ENCODE measurements at places on chromosomes 7 and 10. TPM values are rescaled to one million over a fixed set of nuclear protein-coding genes. Genes with fewer than 3 reads are reported as not detected.

GRCh38 chr7:155463114-155463811, 5.3 kb downstream of the EN2 start:
- ATAC-seq, result no peak

DNA sequence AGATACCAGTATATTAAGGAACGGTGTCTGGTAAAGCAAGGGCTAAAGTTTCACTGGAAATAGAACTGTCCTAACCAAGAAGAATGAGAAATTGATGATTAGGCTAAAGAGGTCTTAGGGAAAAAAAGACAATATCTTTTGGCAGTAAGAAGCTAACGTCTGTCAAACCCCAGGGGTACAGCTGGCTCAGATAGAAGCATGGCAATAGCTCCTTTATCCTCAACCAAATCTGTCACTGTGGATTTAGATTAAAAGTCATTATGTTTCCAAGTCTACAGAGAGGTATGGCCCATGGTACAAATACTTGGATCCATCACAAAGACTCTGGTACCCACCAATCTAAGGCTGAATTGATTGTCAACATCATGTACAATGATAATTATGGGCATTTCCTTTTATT, 8.6 kb upstream of the SLC16A9 start:
- no peak for ATAC-seq

DNA sequence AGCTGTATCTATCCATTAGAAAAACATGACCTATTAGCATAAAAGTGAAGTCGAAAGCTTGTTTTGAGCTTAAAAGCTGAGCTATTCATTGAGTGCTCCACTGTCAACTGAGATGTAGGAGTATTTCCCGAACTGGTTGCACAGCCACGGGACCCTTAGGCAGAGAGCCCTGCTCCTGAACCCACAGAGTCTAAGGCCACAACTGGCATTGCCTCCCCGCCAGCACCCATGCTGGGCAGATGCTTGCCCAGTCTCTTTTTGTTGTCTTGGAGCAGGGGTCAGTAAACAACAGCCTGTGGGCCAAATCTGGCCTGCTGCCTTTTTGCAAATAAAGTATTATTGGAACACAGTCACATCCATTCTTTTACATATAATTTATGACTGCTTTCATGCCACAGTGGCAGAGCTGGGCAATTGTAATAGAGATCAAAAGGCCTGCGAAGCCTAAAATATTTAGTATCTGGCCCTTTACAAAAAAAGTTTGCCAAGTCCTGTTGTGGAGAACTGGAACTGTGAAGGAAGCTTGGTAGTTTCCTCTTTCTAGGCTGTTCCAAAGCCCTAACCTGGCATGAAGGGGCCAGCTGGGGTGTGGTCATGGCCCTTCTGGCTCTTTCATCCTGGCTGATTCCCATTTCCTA, 58.4 kb upstream of the WAPL start:
- ATAC-seq, result no peak

DNA sequence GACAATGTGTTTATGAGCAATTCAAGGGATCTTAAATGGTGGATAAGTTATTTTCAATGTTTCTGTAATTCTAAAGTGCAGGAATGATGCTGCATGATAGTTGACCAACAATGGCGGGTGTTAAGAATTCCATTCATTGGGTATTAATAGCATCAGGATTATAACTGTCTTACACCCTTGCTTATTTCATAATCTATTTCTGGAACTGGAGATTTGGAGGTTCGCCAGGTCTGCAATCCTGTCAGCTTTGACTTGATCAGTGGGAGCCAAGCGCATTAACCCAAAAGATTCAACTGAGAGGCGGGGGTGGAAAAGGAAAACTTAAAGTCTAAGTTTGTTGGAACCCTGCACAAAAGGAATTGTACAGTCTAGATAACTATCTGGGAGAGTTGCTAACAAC, 114.9 kb upstream of the ZEB1 start:
- no peak for ATAC-seq

DNA sequence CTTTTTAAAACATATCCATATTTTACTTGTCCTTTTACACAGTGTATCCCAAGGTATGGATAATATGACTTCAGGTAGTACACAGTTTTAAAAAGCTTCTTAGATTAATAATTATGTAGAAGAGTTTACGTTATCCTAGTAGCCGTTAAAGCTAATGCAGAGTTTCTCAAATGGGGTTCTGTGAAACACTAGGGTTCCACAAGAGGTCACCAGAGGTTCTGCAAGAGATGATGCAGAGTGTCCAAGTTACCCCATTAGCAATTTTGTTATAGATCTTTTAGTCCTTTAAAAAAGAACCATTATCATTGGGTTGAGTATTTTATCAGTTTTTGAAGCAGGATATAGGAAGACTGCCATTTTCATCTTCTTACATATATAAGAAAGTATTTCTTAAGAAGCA, 298.9 kb upstream of the HPS1 start:
- ATAC-seq, result no peak

DNA sequence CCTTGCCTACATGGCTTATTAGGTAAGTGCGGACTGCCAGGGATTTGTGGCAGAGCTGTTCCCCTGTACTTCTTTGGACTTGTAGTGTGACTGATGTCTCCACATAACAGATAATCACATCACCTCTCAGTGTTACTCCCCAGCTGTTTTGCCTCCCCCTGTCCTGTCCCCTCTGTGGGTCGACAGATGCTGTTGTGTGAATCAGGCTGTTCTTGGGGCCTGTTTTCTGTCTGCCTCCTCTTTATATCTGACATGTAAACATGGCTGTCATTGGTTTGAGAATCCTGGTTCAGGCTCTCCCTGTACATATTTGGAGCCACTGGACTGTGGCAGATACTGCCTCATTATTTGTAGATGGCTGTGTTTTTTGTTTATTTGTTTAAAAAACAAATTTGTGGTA, 22.7 kb downstream of the CCNY start:
- no peak for ATAC-seq

GRCh38 chr7:126856691-126857291, 395.9 kb downstream of the GRM8 start:
- no peak for ATAC-seq

- ATAC-seq, result no peak
These were observed 19.5 kb upstream of the PLPP4 start for GRCh38 chr10:120437541-120437940.

DNA sequence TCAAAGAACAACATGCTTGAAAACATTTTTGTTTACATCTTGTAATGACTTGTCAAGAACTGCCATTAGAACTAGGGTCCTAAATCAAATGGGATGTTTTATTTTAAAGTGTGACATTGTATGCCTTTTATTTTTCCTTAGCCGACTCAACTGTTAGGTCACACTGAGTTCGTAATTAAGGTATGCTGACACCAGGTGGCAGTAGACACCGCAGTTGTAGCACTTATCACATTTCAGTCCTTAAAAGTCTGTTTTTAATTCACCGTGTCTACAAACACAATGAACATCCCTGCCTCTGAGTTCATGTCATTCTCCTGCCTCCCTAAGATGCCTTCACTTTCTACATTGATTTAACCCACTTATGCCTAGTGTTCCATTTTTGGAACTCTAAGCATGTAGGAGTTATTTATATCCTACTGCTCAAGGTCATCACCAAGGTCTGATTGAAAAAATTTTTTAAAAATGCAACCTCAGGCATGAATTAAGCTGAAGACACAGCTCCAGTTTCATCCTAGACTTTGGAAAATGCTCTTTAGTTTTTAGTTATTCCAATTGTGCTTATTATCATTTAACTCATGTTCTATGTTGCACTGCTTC, 186.1 kb downstream of the BMPER start:
- ATAC-seq, result no peak

- ATAC-seq, result no peak
These were observed 65.5 kb upstream of the TRIM8 start for GRCh38 chr10:102578782-102579181.

DNA sequence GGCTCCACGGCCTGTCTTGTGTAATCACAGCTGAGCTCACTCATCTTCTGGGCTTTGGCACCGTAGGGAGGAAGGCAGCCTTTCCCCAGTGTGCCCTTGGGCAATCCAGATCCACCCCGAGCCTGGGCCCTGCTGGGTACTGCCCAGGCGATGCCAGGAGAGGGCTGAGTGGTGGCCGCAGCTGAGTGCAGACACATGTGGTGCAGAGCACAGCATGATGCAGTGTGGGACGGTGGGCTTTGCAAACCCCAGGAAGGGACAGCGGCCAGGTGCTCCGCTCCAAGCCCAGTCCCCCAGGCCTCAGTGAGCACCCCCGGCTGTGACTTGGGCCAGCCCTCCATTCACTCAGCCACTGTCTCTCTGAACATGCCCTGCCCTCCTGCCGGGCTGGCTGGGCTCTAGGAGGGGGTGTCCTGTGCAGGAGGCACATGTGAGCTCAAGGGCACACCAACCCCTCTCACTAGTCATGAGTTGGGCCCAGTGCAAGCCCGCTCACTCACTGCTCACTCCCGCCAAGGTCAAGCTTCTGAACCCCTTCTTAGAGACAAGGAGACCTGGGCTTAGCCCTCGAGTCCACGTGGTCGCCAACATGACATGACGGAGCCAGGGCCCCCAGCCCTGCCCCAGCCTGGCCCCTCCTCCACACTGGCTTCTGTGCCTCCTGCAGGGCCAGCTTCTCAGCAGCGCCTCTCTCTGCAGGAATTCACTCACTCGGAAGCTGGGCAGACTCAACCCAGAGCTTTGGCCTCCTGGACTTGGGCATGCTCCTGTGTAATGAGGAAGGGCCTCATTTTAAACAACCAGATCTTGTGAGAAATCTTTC, 77.5 kb upstream of the INSIG1 start:
- ATAC-seq, result no peak

DNA sequence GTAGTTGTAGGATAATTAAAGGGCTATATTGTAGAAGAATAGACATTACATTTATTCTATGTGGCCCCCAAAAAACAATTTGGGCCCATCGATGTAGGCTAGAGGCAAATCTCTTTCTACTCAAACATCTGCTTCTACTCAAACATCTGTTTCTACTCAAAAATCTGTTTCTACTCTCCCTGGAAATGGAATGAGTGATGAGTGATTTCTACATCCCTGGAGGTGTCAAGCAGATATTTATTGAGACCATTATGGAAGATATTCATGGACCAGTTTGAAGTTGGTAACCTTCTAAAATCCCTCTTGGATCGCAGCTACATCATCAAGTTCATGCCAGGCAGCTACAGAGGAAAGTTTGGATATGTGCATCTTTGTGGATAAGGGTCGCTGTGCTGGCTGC, 5.1 kb upstream of the PLPP4 start:
- no peak for ATAC-seq

DNA sequence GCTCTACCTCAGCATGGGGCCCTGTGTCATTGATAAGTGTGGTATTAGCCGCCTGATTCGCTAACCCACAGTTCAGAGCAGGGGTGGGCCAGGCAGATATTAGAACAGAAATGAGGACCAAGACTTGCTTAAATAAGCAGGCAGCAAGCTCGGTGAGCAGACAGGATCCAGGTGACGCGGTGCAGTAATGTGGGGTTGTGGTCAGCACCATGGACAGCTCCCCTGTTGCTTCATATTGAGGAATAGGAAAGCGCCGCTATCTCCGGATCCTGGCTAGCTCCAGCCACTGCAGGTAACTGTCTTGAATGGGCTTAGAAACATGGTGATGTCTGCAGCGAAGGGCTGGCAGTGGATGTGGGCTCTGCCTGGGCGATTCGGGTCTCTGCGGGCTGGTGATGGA, 51.3 kb upstream of the GPR26 start:
- no peak for ATAC-seq

GRCh38 chr10:43794181-43794815, 145.6 kb upstream of the ZNF32 start:
- ATAC-seq, result no peak

DNA sequence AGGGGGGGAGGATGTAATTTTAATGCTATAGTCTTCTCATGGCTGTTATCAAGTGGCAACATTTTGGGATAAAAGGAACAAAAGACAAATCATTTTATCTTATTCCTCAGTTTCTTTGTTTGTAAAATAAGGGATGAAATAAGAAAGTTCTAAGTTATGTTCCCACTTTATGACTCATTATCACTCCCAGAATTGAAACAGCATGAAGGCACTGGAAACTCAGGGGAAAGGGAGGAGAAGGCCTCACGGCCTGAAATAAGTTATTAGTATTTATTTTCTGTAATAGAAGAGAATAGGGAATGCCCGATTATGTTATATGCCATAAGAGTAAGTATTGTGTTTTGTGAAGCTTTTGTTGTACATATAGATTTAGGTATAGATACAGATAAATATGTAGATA, 85.0 kb upstream of the NAMPT start:
- no peak for ATAC-seq

- ATAC-seq, result no peak
These were observed 453.7 kb upstream of the LRRN3 start for GRCh38 chr7:110637252-110637651.

DNA sequence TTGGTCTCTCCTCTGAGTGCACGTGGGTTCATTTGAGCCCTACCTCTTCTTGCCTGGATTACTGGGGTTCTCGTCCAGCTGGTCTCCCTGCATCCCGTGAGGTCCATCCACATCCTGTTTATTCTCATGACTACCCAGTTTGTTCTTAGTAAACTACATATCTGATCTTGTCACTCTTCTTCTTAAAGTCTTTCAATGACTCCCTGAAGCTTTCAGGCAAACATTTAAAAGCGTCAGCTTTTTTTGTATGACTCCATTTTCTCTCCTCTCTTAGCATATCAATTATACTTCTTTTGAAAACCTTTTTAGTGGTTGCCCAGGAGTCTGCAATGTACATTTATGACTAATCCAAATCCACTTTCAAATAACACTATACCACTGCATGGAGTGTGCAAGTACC, 7.5 kb downstream of the SFXN2 start:
- ATAC-seq, result no peak

- no peak for ATAC-seq
These were observed 201.7 kb upstream of the PRSS58 start for GRCh38 chr7:142459551-142459963.

GRCh38 chr7:1618475-1618874, 48.6 kb upstream of the PSMG3 start:
- no peak for ATAC-seq

DNA sequence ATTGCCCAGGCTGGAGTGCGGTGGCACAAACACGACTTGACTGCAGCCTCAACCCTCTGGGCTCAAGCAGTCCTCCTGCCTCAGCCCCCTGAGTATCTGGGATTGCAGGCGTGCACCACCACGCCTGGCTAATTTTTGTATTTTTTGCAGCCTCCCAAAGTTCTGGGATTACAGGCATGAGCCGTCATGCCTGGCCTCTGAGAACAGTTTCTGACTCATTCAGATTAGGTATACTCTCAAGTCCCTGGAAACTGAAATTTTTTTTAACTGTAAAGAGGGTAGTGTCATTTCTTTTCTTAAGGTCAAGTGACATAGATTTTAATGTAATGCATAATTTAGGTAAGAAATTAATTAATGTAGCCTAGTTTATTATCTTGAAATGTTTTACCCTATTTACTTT, 104.7 kb downstream of the SEPTIN7 start:
- ATAC-seq, result no peak

- ATAC-seq, result no peak
These were observed 442 bp downstream of the STYXL1 start for GRCh38 chr7:76047305-76047810.

Gene MAGI2
- 17.4 TPM for total RNA-seq

Gene ADO
- 20.2 TPM for total RNA-seq

Gene GRM3
- total RNA-seq, result not detected

Gene KIN
- 12.8 TPM for total RNA-seq

Gene THSD7A
- 2.9 TPM for total RNA-seq

Gene FGL2
- total RNA-seq, result 199 TPM

Gene CCDC172
- total RNA-seq, result not detected

Gene UPK3B
- not detected for total RNA-seq

Gene FOXP2
- total RNA-seq, result 42.3 TPM

Gene UBE3C
- total RNA-seq, result 96.6 TPM

Gene SLC18A2
- total RNA-seq, result 1.9 TPM

Gene SPDYE6
- total RNA-seq, result not detected
